ENCODE measurements at places on chromosomes 5 and 9. TPM values are rescaled to one million over a fixed set of nuclear protein-coding genes. Genes with fewer than 3 reads are reported as not detected.

- DNase-seq = no peak
These were observed 313.5 kb downstream of the AGTPBP1 start for GRCh38 chr9:85428230-85428629.

DNA sequence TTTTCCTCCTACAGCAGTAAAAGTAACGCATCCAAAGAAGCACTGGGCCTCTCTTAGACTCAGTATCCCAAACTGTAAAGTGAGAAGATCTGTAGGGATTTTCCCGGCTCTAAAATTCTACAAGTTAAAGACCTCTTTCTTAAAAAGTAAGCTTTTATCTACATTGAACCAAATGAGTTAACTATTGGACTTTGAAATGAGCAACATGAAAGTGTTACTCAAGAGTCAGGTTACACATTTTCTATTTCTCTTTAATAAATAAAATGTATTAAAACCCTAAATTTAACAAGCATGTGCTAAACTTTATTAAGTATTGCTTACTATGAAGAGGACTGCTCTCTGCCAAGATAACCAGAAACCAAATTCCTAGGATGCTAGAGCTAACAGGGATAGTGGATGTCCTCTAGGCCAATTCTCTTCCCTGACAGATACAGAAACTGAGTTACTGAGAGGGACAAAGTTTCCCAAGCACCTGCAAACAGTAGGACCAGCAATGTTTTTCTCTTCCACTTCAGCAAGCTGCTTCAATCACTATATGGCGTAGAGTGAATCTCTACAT is 21.7 kb downstream of the NFIB start:
- DNase-seq = no peak

DNA sequence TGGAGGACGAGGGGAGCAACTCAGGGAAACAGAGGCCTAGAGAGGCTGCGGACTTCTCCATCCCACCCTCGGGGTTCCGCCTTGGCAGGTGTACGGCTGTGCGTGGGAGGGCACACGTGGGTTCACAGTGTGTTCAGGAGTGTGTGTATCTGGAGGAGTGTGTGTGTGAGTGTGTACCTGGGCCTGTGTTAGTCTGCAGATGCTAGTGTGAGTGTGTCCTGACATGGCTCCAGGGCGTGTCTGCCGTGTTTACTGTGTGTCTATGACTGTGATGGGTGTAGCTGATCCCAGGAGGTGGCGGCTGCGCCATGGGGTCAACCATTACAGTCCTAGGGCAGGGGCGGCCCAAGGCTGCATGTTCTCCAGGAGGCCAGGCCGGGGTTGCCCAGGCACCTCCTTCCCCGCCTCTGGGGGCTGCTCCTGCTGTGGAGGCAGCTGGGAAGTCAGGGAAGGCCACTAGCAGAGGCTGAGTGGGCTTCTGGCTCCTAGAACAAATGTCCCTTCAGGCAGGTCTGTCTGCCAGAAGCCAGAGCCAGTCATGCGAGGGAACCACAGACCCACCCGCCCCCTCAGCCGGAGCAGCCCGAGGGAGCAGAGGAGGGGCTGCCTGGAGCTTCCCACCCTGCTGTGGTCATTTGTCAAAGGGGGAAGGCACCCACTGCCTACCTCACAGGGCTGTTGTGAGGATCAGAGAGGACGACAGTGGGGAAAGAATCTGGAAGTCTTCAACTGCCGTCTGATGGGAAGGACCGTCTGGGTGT is 21.4 kb downstream of the CRB2 start:
- no peak for DNase-seq

- no peak for DNase-seq
These were observed 35.5 kb upstream of the ELL2 start for GRCh38 chr5:95996904-95997723.

- DNase-seq = no peak
These were observed 13.1 kb upstream of the ANXA1 start for GRCh38 chr9:73138516-73138915.

- DNase-seq = no peak
These were observed 235.4 kb downstream of the FSTL4 start for GRCh38 chr5:133376986-133377385.

- no peak for DNase-seq
These were observed 70.0 kb upstream of the CDH10 start for GRCh38 chr5:24714746-24715145.

- DNase-seq = no peak
These were observed 243.0 kb upstream of the ITGA1 start for GRCh38 chr5:52544738-52545137.

DNA sequence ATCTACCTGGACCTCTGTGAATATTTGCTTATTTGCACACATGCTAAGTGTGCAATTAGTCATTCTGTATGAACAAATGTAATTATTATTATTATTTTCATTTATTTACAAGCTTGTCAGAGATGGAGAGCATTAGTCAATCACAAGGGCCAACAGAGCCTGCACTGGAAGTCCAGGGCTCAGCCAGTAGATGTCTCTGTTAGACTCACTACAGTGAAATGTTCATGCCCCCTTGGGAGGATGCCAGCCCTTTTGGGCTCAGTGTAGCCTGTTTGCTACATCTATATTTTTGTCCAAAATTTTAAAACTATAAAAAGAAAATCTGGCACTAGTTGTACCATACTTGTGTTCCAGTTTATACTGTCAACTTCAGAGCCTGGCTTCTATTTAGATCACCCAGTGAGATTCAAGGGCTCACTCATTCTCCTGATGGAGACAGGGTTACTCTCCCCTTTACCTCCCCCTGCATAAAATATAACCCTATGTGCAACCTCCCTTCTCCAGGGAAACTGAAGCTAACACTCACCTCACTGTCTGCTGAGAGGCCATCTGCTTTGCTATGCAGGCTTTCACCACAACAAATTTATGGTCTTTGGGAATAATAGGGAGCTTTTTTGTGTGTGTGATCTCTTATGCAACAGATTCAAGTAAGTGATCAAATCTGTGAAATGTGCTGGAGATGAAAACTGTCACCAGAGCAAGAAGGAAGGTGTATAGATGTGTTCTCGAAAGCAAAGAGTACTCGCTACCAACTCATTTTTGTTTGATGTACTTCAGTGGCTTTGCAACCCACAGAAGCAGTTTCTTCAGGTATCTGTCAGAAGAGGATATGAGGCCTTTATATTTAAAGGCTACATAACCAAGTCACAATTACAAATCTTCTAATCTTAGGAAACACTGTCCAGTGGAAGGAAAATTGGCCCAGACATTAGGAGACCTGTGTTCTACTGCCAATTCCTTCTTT is 99.9 kb upstream of the TLE4 start:
- DNase-seq = no peak

DNA sequence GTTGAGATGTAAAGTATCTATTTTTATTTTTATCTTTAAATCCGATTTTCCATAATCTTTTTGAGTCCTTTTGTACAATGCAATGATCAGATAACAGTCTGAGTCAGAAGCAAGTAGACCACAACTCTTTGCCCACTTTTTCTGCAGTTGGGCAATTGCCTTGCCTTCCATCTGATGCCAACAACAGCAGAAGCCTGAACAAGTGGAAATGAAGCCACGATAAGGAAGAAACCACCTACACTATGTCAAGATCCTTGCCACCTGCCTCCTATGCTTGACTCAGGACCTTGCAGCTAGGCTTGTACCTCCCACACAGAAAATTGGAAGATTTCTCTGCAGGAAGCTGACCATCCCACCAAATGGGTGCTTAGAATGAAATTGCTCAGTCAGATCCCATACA is 78.6 kb downstream of the ANXA1 start:
- DNase-seq = no peak

- no peak for DNase-seq
These were observed 400.7 kb downstream of the PSAT1 start for GRCh38 chr9:78697618-78698017.

GRCh38 chr9:11872471-11872870 is 820.7 kb upstream of the TYRP1 start:
- DNase-seq = no peak

GRCh38 chr5:130555429-130555828 is 609.6 kb downstream of the HINT1 start:
- DNase-seq = no peak

GRCh38 chr5:161645264-161645663 is 40.3 kb upstream of the GABRA6 start:
- DNase-seq = no peak

GRCh38 chr9:27355166-27355565 is 58.2 kb upstream of the EQTN start:
- no peak for DNase-seq

DNA sequence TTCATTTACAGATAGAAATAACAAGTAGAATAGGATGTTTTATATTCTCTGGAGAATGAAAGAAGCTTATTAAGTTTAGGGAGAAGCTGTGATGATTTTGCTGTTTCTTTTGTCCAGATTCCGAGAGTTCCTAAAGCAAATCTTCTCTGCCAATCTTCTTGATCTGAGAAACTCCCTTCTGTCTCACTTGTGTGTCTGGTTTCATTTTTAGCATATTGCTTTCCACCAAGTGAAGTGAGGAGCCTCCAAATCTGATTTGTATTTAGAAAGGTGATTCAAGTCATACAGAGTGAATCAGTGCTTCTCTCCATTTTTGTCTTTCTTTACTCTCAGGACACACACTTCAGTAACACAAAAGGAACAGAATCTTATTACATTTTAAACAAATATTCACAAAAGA is 48.4 kb downstream of the STX17 start:
- no peak for DNase-seq

- peak; percentile 43 for DNase-seq
These were observed at the start of gene ARHGEF39 for GRCh38 chr9:35664531-35665470. ARHGEF39 (minus strand) TSS chr9:35665195; CDS start chr9:35665169, 26 bp downstream.

DNA sequence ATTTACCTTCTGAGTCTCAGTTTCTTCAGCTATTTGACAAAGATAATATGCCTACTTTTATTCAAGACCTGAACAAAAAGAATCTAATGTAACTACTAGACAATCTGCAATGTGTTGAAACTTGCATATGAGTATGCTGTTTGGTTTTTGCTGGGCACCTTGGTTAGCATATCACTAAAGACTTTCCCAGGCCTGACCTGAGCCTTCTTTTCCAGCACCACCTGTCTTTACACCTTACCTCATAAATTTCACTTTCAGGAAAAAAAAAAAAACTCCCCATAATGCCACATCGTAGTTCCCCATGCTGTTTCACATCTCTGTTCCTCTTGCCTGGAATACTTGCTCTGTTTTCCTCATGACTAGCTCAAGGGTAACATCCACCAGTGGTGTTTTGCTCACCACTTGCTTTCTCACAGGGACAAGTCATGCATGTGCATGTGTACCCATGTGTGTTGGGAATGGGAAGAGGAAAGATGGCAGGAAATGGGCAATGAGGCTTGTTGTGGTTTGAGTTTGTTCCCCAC is 45.6 kb upstream of the TLE4 start:
- DNase-seq = no peak

DNA sequence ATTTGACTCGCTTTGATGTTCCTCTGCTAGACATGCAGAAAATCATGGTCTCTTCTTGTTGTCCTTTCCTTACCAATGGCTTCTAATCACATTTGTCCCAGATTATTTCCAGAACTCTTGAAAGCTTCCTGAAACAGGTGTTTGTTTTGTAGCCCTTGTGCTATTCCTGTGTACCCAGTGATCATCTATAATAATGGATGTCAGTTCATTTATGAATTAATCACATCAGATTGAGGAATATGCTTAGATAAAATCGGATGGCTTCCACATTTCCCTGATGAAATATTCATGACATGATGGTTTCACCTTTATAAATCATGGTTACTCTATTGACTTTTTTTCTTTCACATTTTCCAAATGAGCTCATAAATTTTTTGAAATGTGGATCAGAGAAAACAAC is 359.0 kb upstream of the DMAC1 start:
- no peak for DNase-seq

- no peak for DNase-seq
These were observed 1.5 kb upstream of the SLC6A19 start for GRCh38 chr5:1199649-1200494.

DNA sequence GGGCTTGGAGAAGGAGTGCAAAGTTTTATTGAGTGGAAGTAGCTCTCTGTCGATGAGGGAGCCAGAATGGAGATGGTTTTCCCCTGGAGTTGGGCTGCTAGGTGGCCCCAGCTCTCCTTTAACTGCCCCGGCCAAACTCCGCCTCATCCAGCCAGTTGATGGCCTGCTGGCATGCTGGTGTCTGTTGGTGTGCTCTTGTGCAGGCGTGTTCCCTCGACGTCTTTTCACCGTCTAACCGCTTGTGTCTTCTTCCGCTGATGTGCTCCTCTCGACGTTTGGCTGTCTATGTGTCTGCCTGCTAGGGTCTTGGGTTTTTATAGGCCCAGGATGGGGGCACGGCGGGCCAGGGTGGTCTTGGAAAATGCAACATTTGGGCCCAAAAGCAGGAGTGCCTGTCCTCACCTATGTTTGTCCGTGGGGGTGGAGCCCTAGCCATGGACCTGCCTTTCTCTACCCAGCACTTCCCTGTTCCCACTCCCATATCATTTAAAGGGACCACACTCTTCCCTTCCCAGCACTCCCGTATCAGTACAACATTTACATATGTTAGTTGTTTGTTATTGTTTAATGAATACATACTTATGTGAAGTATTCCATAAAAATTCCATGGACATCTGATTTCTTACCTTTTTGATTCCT is 97.9 kb downstream of the CDC42SE2 start:
- no peak for DNase-seq

GRCh38 chr5:9244417-9244816 is 301.5 kb downstream of the SEMA5A start:
- no peak for DNase-seq

- DNase-seq = no peak
These were observed 163.8 kb downstream of the GABRB2 start for GRCh38 chr5:161382685-161383084.

- no peak for DNase-seq
These were observed 25.6 kb upstream of the LARP1 start for GRCh38 chr5:154729613-154730012.

DNA sequence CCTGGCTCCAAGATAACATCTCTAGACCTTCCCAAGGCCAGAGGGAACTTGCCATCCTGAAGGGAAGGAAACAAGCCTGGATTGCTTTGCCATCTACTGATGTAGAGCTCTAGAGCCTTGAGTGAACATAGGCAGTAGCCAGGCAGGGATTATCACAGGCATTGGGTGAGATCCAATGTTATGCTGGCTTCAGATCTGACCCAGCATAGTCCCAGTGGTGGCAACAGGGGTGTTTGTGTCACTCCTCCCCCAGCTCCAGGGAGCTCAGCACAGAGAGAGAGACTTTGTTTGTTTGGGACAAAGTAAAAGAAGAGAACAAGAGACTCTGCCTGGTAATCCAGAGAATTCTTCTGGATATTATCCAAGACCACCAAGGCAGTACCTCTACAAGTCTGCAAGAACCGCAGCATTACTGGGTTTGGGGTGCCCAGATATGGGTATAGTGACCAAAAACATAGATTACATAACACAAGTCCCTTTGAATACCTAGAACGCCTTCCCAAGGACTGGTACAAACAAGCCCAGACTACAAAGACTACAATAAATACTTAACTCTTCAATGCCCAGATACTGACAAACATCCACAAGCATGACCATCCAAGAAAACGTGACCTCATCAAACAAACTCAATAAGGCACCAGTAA is 137.6 kb upstream of the DAPK1 start:
- no peak for DNase-seq

- DNase-seq = no peak
These were observed 5.3 kb upstream of the ABL1 start for GRCh38 chr9:130829762-130830161.

The ADAMTS16 gene
- polyA plus RNA-seq = not detected

The GPSM1 gene
- 0.69 TPM for polyA plus RNA-seq

The CKMT2 gene
- polyA plus RNA-seq = not detected

The GALNT12 gene
- 2.2 TPM for polyA plus RNA-seq

The YIPF5 gene
- 39.7 TPM for polyA plus RNA-seq

The CCDC180 gene
- polyA plus RNA-seq = 0.81 TPM

The SLC34A1 gene
- not detected for polyA plus RNA-seq

The OBP2B gene
- polyA plus RNA-seq = not detected

The ANXA6 gene
- polyA plus RNA-seq = 183 TPM

The SH2D3C gene
- 29.8 TPM for polyA plus RNA-seq

The FOXD4L5 gene
- not detected for polyA plus RNA-seq

The SPINK6 gene
- not detected for polyA plus RNA-seq

The GPR150 gene
- 0.61 TPM for polyA plus RNA-seq

The OLFML2A gene
- polyA plus RNA-seq = 0.16 TPM
